Large intestine (tissue), 12 donors: ENCODE measurements at places on chromosomes 4 and X. TPM values are rescaled to one million over a fixed set of nuclear protein-coding genes. Genes with fewer than 3 reads are reported as not detected.

The TMEM31 gene
- 0.43 TPM for polyA plus RNA-seq

The PRDM8 gene
- 3.0 TPM for polyA plus RNA-seq

The ZNF711 gene
- 42.0 TPM for polyA plus RNA-seq

The TCEAL2 gene
- 6.6 TPM for polyA plus RNA-seq

The EIF4E gene
- 67.3 TPM for polyA plus RNA-seq

The RNF212 gene
- polyA plus RNA-seq: 1.8 TPM

DNA sequence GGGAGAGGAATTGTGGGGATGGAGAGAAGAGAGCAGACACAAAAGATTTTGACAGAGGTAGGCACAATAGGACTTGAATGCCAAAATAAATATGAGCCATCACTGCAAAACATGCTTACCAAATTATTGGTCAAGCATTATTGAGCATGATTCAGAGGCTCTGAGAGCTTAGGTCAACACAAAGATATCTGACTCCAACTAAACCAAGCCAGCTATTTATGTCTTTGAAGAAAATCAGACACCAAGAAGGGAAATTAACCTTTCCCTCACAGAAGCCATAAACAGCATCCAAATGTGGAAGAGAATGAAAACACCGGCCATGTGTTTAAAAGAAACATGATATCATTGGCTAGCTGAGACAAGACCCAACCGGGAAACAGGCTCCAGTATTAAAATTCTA is 323.2 kb downstream of the RAB28 start:
- no peak for DNase-seq

DNA sequence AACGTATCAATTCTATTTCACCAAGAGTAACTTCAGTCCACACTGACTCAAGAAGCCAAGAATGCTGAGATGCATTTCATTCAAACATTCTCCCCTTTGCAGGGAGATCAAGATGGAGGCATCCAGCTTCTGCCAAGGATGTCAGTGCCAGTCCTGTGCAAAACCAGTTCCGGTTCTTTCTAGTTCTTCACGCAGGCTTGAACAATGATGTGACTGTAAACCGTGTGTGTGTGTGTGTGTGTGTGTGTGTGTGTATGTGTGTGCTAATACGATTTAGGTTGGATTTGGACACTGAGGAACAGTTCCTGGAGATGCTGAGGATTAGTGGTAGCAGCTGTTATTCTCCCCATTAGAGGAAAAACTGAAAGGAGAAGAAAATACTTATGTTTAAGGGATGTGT is at the start of gene REELD1:
Gene REELD1, plus strand, starts transcription at position 301 of the 400 bp plus-strand sequence. CDS start 2,415 bp downstream, outside the sequence.
- no peak for DNase-seq

DNA sequence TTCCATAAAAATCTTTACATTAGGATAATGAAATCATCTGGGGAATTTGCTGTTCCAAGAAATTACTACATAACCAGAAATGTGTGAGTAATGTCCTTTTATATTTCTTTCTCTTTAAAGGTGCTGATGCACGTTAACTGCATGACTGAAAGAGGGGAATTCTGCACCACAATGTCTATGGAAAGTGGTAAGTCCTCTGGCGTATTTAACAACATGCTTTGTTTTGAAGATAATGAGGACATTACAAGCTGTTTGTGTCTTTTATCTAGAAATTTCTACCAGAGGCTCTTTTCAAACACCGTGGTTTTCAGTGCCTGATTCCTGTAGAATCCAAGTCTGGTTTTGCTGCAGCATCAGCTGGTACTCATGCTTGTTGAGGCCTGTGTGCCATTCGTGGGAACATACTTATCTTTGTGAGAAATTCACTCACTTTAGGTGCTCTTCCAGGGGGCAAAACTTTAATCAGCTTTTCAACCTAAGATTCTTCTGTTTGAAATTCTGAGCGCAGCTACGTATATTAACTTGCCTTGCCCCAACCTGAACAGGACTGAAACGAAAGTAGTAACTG is 257.2 kb downstream of the PDHA2 start:
- DNase-seq: no peak

DNA sequence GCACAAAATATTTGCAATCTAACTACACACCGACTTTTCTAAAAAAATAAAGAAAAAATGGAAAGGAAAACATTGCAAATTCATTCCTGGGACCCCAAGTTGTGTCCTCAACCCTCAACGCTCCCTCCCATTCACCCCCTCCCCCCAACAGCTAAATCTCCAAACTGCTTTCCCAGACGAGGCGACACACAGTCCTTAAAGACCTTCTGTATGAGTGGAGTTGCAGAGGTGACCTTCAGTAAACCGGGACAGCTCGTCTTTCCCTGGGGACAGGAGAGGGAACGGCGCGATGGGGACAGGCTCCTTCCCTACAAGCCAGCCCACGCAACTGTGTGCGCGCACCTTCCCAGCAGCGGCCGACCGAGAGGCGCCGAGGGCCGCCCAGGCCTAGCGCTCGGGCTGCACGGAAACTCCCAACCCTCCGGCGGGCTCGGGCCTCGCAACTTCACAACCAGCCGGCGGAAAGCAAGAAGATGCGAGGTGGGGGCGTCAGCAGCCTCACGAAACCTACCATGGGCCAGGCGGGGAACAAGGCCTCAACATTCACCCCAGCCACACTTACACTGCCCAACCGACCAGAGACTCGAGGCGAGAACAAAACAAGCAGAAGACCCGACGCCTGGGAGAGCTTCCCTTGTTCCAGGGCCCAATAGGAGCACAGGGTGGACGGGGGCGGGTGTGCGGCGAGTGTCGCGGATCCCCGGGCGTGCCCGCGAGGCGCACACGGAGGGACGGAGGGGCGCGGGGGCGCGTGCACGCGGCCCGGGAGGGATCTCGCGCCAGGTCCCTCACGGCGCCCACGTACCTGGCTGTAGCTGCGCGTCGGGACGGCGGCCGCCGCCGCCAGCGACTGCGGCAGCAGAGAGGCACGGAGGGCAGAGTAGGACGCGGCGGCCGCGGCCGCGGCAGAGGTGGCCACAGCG is 763 bp downstream of the GRSF1 start:
- DNase-seq: peak; percentile 59

DNA sequence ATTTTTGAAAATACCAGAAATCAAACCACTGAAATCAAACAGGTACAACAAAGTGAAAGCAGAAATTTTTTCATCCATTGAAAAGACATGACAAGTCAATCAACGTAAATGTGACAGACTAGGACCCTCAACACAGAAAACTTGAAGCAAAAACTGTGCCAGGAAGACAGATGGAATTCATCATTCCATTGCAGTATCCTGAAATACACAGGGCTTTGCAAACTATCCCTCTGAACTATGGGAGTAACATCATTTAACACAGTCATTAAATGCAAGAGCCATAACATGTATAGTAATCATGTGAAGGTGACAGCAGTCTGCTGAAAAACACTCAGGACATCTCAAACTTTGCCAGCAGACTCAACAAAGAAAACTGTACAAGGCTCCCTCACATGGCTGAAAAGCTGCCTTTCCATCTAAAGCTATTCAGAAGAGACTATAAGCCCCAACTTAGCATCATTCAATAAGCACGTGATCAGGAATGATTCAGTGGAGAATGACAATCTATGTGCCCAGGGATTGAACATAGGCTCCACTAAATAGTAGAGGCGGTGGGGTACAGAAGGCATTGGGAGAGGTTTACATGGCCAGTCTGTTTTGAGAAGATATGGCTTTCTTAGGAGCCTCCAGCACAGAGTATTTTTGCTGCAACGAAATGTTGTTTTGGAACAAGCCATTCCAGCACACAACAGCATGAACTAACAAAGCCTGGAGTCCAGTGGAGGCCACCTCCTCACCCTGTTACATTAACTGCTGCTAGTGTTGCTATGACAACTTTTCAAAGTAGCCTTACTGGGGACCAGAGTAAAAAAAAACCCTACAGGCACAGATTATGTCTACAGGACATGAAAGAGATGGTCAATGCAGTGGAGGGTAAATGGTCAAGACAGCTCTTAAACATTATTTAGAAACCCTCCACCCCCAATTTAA is 274.5 kb upstream of the NOCT start:
- no peak for DNase-seq

DNA sequence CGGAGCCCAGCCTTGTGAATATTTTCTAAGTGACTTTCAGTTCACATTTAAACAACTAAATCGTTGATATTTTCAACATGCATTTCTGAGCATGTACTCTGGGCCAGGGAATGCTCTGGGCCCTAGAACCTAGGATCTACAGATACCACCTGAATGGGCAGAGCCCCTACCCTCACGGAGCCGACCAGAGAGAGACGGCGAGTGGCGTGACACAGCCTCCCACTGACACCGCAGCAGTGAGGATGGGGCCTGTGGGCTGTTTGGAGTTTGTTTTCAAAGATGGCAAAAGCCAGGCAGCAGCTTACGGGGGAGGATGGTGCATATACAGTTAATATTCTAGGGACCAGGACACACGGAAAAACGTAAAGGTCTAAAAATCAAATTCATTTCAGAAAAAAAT is 17.7 kb downstream of the NELFA start:
- no peak for DNase-seq

DNA sequence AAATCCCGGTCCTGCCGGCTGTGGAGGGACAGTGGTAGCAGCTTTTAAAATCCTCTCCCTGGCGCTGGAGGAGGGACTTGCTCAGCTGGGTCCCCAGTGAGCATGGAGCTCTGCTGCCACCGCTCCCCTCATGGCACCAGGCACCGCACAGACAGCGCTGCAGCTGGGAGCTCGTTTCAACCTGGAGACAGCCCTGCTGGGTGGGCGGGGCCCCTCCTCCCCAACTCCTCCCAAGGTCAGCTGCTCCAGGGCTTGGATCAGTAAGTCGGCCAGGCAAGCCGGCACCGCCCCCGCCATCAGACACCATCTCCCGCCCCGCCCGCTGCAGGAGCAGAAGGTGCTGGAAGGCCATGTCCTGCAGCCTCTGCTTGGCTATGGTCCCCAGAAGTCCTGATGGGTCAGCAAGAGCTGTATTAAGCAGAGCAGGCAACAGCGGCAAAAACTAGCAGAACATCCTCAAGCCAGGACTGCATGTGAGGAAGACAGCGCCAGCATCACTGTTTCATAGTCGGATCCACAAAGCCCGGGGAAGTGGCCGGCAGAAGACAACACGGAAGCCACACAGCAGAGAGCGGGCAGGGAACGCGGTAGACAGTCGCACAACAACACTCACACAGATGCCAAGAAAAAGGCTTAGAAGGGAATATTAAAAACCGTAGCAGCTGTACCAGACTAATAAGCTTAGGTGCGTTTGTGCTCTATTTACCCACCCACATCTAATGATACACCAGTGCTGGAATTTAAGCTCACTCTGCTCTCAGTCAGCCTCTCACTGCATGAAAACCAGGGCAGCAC is 16.2 kb downstream of the ZFYVE28 start:
- DNase-seq: peak; percentile 65

DNA sequence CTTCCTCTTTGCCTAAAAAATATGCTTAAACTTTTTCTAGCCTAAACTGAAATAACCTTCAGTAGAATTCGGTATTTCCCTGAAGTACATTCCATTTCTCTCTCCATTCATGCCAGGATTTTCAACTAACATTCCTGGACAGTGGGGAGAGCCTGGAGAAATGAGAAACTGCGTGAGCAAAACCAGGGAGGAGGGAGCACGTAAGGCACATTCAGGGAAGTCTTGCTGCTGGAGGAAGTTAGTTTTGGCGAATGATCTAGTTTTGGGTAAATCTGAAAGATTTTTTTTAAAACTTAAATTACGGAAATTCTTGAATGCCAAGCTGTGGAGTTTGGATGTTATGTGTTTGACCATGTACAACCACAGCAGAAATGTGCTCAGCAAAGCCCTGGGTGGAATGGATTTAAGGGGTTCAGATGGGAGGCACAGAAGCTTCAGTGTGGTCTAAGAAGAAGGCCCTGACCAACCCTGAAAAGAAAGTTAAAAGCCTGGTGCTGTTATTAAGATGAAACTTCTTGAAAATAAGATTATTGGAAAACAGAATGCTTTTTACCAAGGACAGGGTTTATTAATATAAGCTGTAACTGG is 347.8 kb downstream of the ANK2 start:
- DNase-seq: peak; percentile 27
